ENCODE measurements at places on chromosomes 12 and 14.
A peak's percentile ranks its signal among the peaks of the same experiment; 100 is the strongest.

DNA sequence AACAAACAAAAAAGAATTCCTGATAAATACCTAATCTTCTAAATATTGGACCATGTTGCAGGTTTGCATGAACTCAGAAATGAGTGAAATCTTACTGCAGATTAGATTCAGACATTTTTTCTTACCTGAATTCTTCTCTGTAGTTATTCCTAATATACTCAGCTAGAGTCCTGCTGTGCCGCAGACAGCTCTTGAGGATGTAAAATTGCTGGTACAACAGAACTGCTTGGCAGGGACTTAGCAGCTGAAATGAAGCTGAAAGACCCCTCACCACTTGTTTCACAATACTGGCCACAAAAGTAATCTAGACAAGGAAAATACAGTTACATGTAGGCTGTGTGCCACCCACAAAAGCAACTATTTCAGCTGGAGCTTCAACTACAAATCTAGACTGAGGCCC, 48.3 kb upstream of the KICS2 start:
- no peak for DNase-seq

DNA sequence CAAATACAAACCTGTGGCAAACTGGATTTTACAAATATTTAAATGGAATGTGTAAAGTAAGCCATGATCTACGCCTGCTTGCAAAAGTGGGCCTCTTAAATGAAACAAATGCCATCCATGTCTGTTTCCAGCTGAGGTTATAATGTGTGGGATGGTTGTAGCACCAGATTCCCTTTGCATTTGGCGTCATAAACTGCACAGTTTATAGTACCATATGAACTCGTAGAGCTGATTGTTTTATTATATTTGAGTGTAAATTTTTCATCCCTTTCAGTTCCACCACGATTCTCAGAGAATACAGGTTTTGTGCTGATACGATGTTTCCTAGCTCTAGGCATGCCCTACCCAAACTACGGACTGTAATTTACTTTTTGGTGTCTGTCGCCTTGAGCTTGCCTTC, 374.9 kb downstream of the EGLN3 start:
- no peak for DNase-seq

DNA sequence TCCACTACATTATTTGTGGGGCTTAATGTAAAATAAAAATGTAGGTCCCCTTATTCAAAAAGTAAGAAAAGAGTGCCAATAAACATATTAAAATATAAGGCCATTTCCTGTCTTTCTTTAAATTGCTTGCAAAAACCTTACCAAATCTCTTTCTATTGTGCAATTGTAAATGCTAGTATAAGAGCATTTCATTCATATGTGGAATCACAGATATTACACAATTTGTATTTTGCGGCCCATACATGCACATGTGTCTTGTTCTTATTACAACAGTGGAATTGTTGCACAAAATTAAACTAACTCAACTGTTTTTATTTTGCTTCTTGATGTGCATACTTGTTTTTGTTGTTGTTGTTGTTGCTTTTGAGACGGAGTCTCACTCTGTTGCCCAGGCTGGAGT, 20.1 kb upstream of the CRADD start:
- DNase-seq, result no peak

- no peak for DNase-seq
These were observed at the start of gene PPP1R36 for GRCh38 chr14:64549791-64550620. Gene PPP1R36 (plus strand): TSS chr14:64549961. CDS start chr14:64549998, 37 bp downstream.

DNA sequence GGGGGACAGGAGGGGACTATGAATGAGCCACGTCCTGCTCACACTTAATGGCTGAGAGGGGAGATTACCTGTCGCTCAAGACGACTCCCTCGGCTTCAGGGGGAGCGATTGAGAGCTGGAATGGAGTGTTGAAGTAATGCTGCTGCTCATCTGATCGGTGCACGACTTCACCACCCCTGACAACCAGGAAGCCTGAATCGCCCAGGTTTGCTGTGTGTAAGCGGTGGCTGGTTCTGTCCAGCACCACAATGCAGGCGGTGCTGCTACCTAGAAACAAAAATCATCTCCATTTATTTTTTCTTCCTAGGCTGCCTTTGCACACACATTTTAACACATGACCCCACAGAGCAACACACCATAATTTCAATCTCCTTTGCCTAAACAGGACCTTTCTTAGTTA, 37.3 kb downstream of the PPTC7 start:
- DNase-seq, result no peak

DNA sequence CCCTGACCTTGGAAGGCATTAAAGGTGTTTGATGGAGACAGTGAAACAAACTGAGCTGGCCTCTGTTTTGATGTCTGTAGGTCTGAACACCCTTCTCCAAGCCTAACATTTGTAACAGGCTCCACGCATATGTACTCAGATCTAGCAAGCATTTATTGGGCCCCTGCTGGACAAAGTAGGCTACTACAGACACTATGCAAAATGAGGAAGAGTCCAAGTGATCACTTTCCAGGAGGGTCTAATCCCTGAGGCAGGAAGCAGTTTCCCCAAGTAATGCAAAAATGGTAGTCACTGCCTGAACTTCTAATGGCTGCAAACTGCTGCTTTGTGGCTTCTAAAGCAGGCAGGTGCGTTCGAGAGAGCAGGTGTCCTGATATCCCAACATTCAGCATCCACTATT, 405.8 kb downstream of the MED13L start:
- DNase-seq, result peak; percentile 10

- no peak for DNase-seq
These were observed 9.4 kb downstream of the TNFRSF1A start for GRCh38 chr12:6332459-6332858.

- no peak for DNase-seq
These were observed 12.7 kb upstream of the WDR89 start for GRCh38 chr14:63654346-63654745.

- no peak for DNase-seq
These were observed 34.0 kb upstream of the HECTD1 start for GRCh38 chr14:31241450-31242114.

- DNase-seq, result no peak
These were observed 222.1 kb downstream of the C12orf42 start for GRCh38 chr12:103273645-103274044.

GRCh38 chr12:68559984-68560850, 50.5 kb upstream of the RAP1B start:
- DNase-seq, result peak; percentile 8

DNA sequence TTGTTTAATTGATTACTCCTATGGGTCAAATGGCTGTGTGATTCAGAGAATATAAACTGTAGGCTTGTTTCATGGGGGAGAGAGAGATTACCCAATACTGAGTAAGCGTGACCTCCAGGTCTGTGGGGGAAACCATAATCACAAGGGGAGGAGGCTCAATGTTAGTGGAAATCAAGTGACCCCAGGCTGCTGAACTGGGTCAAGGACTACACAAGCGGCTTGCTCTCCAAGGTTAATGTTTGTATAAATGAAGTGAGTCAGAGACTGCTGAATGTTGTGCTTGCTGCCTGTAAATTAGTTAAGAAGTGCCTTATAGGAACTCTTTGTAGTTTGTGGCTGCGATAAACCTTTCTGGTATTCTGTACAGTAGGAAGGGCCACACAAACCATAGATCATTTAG, 479.7 kb downstream of the AACS start:
- DNase-seq, result no peak

DNA sequence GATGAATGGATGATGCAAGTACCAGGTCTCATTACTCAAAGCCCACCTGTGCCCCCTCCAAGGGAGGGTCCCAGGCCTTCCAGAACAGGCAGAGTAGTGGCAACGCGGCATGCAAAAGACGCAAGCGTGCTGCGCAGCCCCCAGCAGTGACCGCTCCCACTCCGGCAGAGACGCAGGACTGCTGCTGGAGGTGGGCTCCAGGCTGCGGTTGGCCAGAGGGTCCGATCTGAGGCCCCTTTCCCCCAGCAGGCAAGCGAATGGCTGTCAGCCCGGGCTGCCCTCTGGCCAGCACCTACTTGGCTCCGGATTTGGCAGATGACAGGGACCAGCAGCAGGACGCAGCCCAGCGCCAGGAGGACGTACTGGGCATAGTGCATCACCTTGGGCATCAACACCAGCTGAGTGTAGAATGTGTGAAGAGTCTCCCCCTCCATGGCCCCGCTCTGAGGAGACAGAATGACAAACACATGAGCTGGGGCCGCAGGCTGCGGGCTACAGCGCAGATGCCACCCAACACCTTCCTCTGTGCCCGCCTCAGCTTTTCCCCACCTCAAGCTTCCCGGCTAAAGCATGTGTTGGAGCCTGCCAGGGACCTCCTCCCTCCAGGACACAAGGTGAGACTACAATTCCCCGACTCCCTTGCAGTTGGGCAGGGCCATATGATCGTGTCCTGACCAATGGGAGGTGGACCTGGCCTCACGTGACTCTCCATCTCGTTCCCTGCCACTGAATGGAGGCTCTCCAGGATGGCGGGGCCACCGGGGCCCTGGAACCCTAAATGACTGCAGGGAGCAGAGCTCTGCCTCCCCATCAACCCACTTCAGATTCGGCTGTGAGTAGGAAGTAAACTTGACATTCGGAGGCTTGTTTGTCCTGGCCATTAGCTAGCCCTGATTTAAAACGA, 77.4 kb downstream of the SCARB1 start:
- no peak for DNase-seq

GRCh38 chr12:65595016-65595560, 229.2 kb upstream of the HMGA2 start:
- no peak for DNase-seq

DNA sequence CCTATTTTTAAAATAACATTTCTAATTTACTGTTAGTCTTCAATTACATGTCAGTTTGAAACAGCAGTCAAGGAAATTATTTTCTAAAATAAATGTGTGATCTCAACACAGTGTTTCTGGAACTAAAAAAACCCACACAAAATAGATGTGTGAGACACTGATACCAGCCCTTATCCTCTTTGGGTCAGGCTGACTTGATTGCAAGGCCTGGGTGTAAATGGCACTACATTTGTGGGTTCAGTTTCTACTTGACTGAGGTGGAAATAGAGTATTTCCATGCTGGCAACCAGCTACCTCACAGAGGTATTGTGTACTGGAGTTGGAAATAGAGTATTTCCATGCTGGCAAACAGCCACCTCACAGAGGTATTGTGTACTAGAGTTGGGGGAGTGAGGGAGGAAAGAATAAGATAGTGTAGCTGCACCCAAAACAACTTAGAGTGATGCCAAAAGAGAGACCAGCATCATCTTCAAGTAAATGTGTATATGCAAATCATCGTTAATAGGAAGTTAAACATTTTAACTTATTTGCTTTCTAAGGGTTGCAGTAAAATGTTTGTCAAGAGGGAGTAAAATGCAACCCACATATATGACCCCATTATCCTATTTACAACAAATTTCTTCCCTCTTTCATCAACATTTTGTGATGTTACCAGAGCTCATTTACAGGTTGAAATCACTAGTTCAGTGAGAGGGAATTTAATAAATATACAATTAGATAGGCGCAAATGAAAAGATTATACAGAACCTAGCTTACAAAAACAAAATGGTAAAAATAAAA, 10.7 kb upstream of the LYZ start:
- DNase-seq, result no peak

DNA sequence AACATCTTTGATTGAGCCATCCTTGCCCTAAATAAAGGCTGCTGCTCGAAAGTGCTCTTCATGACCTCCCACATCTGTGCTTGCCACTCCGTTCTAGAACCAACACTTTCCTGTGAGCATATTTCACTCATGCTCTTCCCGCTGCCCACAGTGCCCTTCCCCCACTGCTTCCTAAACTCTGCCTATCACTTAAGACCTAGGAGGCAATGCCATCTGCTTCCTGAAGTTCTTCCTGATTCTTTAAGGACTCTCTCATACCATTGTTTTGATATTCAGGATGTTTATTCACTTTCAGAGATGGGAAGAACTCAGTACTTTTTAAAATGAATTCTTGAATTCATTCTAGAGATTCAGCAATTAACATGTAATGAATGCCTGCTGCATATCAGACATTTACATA, 49.9 kb downstream of the ZFYVE21 start:
- DNase-seq, result no peak

DNA sequence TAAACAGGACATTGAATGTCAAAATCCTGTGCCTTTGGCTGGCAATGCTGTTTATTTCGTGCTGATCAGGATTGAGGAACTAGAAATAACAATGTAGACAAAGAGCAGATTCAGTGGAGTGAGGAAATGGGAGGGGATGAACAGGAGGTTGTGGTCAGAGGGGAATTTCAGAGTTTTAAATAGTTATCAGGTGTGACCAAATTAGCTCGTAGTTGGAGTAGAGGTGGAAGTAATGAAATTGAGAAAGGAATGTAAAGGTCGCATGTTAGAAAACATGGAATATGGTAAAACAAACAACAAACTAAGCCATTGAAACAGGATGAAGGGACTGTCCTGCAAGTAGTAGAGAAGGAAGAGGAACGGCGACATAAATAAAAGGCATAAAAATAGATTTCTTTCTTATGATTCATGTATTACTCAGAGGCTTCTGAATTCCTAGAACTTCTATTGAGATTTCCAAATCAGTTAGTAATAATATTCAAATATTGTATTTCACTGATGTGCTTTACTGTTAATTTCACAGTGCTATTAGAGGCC, 9.5 kb upstream of the SAV1 start:
- peak; percentile 28 for DNase-seq

GRCh38 chr14:28163897-28164296, 602.7 kb upstream of the FOXG1 start:
- DNase-seq, result no peak

GRCh38 chr14:28243600-28243999, 523.0 kb upstream of the FOXG1 start:
- DNase-seq, result no peak

DNA sequence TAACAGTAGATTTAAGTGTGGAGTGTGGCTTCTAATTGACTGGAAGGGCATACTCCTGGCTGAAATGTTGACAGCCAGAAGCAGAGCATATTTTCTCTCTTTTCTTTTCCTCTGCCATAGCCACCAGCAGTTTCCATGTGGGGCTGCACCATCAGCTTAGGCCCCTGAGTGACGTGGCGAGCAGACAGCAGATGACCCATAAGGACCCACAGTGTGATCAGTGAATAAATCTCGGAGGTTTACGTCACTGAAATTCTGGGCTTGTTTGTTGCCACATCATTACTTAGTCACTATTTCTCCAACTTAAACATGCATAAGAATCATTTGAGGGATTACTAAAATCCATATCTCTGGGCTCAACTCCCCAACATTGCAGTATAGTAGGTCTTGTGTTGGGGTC, 549.7 kb upstream of the TMEM132C start:
- no peak for DNase-seq

GRCh38 chr14:32601906-32602305, 272.8 kb downstream of the AKAP6 start:
- DNase-seq, result no peak

DNA sequence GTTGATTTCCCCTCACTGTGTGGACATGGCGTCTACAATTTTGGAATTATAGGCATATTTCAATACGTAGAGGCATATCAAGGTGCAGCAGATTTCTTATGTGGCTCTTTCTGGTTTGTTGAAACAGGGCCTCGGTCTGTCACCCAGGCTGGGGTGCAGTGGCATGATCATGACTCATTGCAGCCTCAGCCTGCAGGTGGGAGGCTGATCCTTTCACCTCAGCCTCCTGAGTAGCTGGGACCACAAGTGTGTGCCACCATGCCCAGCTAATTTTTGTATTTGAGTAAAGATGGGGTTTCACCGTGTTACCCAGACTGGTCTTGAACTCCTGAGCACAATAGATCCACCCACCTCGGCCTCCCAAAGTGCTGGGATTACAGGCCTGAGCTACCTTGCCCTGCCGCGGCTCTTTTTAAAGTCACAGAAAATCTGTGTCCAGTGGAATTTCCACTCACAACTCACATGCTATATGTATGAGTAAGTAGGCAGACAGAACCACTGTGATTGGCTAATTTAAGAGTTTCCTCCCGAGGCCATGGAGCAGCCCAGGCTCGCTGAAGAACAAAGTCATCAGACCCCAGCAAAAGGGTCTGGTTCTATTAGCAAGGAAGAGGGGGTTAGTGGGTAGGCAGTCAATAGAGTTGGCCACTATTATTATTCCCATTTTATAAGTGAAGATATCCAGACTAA, 9.1 kb downstream of the GNG2 start:
- DNase-seq, result no peak
